H54 (cell line): ENCODE measurements at places on chromosomes 3 and 15.

DNA sequence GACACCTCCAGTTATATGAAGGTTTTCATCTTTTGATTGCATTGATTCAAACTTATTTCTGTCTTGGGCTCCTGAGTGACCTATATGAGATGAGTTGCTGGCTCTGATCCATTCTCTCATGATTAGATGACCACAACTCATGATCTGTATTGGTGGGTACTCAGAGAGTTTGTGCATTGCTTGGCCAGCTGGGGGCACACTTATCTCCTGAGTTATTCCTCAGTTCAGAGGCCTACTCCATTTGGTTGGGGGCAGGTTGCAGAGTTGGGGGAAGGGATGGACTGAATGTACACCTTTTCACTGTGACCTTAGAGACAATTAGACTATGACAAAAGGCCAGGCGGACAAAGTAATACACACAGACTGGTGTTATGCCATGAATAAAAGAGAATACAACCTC lies 166.2 kb upstream of the SEMA6D start:
- no peak for DNase-seq

GRCh38 chr15:37059086-37059485 lies 41.3 kb downstream of the MEIS2 start:
- DNase-seq, result no peak

DNA sequence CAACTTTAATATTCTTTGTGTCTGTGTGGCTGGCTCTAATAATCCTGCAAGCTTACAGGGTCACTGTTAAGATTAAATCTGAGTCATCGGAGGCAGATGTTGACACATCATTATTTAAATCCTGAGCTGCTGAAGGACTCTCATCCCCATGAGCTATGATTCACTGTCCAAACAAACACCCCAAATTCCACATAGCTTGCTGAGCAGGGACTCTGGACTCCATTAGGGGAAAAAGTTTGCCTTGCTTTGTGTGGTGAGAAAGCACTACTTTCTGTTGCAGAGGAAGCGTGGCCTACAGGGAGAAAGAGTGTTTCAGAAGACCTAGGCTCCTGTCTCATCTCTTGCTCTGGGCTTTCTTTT lies 213.7 kb downstream of the PDCD6IP start:
- peak; percentile 51 for DNase-seq

- DNase-seq, result peak; percentile 51
Observed at GRCh38 chr3:133895208-133896001, at the start of gene RAB6B. RAB6B (minus strand) TSS chr3:133895882; CDS start chr3:133895466, 416 bp downstream.

- no peak for DNase-seq
Observed at GRCh38 chr15:32859251-32859650, 141.4 kb downstream of the GREM1 start.

GRCh38 chr3:48130321-48130904 lies 57.8 kb downstream of the CDC25A start:
- no peak for DNase-seq

DNA sequence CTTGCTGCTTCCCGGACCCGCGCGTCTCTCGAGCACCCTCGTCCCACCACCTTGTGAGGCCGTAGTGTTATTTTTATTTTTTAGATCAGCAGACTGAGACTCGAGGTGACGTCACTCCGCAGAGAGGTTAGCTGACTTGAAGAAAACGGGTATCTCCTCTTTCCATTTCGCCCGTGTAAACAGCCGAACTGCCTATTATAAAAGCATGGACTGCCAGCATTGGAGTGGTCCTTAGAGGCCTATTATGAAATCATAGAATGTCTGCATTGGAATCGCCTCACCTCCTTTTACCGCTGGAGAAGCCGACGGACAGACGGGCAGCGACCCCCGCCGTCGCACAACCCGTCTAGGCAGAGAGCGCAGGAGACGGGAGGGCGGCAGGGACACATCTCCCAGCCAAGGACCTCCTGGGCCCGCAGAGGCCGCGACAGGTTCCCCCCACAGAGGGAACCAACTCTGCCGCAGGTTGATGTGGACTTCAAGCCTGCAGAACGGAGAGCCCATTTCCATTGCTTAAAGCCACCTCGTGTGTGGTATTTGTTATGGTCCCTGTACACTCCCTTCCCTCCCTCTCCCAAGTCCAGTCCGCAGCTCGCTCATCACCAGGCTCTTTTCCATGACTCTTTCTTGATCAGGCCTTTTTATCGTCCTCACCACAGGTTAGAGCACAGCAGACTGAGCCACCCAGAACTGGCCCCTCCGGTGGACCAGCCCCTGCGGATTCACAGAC lies 540 bp upstream of the PPP1R2 start:
- no peak for DNase-seq

DNA sequence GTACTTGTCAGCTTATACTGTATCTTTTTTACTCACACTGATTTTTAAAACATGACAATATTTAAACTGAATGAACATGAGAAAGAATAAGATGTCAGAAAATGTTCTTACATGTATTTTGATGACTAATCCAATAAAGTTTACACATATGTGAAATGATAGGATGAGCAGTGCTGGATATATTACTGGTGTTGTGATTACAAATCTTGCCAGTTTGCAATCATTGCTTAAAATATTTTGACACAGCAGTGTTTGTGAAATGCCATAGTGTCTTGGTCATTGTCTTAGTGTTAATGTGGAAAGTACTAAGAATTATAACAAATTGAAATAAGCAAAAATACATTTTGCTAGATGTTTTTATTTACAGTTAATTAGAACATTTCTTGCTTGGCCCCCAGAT lies 118.7 kb upstream of the MLF1 start:
- no peak for DNase-seq

DNA sequence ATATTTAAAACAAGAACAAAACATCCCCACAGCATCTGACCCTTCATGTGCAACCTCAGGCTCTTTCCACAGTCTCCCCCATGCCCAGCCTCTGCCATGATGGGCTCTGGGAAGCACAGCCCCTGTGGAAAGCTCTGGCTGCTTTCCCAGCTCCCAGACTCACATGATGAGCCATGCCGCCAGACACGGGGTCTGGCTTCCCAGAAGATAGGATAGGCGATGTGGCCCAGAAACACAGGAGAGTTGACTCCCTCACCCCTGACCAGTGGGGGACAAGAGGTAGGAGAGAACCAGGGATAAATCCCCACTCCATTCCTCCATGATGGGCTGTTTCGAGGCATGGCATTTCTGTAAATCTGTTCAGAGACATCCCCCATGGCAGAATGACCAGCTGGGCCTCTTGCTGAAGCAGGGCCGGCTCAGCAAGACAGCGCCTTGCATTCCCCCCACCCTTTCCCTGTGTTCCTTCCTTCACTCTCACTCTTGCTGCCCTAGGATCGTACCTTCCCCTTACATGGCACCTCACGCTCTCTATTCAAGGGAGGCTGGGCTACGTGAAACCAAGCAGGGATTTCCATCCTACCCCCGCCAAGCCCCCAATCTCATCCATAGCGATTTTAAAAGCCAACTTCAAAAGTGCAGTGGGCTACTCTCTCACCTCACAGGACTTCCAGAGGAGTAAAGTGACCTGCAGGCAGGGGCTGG lies 192.4 kb downstream of the ABHD5 start:
- DNase-seq, result no peak

GRCh38 chr15:96345560-96346399 lies 15.3 kb downstream of the NR2F2 start:
- DNase-seq, result no peak

- peak; percentile 45 for DNase-seq
Observed at GRCh38 chr3:146163584-146163983, 2.6 kb upstream of the PLOD2 start.

DNA sequence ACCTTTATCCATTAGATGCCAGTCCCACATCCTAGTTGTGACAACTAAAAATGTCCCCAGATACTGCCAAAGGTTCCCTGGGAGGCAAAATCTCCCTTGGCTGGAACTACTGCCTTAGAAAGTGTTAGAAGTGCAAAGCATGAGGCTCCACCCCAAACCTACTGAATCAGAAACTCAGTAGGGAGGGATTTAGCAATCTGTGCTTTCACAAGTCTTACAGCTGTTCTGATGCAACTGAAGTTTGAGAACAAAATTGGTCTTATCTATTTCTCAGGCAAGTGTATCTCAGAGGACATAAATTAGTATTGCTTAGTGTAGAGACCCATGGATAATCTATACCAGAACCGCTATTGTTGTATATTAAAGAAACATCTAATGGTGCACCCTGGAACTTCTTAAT lies 70.2 kb downstream of the CLDN1 start:
- DNase-seq, result no peak

GRCh38 chr3:110544730-110545129 lies 526.9 kb upstream of the NECTIN3 start:
- no peak for DNase-seq

GRCh38 chr3:189712906-189713483 lies 81.8 kb downstream of the TP63 start:
- no peak for DNase-seq

GRCh38 chr3:30199096-30199759 lies 407.2 kb upstream of the TGFBR2 start:
- DNase-seq, result no peak

GRCh38 chr15:88394553-88395145 lies 72.5 kb downstream of the MRPL46 start:
- DNase-seq, result no peak

DNA sequence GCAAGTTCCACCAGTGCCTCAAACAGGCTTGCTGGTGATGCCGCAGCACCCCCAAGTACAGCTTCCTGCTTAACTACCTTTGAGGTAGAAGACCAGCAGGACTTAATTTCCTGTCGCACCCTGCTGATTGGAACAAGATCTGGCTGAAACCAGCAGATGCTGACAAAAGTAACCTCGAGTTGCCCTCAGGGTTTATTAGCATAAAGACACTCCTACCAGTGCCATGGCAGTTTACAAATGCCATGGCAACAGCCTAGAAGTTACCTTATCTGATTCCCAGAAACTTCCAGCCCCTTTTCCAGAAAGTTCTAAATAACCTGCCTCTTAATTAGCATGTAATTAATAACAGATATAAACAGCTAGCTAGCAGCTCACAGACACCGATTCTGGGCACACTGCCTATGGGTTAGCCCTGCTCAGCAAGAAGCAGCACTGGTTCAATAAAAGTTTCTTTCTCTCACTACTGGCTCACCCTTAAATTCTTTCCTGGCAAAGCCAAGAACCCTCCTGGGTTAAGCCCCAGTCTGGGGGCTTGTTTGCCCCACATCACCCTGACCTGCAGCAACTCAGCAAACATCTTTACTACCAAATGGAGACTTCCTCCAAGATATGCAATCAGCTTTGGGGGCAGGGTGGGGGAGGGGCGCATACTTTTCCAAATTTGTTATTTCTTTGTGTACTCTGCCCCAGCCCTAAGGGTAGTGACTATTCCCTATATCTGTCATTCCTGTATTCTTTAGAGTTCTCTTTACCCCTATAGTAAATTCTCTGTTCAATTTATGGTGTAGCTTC lies 54.2 kb downstream of the MAP4 start:
- no peak for DNase-seq

DNA sequence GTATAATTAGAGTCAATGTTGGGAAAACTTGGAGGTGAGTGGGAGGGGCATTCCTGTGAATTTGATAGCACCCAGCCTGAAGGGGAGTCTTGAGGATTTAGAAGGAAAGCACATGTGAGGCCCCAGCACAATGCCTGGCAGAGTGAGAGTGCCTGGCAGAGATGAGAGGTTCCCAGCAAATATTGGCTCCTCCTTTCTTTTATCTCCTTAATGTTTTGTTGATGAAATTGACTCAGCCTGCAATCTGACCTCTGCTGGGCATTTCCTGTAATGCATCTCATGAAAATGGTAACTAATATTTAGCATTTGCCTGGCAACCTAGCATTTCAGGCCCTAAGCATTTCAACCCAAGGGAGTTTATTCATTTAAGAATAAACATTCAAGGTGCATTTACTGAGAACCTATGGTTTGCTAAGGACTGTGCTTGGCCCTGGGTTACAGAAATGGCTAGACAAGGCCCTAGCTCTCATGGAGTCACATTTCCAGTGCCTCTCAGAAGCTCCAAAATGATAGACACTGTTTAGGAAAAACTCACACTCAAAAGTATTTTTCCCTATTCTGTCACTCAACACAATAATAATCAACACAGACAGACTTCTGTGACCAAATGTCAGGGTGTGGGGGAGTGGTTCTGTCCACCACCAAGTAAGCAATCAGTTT lies 19.0 kb downstream of the PDHB start:
- peak; percentile 38 for DNase-seq

DNA sequence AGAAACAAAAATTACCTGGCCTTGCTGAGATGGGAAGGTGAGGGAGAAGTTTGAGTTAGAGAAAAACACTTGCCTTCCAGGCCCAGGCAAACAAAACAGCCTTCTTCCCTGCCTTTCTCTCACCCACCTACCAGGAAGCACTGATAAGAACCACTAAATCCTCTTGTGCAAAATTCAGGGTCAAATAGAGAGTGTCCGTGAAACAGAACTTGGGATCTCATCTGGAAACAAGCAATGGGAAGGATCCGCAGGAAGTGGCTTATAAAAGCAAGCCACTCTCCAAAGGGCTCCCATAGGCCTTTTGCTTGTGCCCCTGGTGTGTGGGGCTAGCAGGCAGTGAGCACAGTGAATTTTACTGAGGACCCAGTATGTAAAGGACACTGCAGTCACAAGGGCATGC lies 11.0 kb downstream of the ADAMTS9 start:
- DNase-seq, result no peak

- no peak for DNase-seq
Observed at GRCh38 chr3:117898722-117899522, 1135.7 kb downstream of the IGSF11 start.

GRCh38 chr3:195048059-195048905 lies 222.7 kb downstream of the XXYLT1 start:
- DNase-seq, result no peak

DNA sequence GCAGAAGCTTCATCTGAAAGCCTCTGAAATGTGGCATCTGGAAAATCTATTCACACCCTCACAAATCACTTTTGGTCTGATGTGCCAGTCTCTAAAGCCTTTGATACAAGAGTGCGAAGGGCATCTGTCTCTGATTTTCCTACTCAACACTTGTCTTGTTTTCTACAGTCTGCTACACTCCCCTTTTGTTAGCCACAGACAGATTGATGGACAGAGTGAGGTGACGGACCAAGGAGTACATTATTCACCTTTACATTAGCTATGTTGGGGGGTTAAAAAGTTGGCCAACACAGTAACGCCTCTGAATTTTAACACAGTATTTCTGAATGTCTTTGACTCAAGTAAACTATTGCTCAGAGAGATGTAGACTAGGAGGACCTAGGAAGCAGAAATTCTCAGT lies 63.1 kb downstream of the TNIK start:
- DNase-seq, result no peak

DNA sequence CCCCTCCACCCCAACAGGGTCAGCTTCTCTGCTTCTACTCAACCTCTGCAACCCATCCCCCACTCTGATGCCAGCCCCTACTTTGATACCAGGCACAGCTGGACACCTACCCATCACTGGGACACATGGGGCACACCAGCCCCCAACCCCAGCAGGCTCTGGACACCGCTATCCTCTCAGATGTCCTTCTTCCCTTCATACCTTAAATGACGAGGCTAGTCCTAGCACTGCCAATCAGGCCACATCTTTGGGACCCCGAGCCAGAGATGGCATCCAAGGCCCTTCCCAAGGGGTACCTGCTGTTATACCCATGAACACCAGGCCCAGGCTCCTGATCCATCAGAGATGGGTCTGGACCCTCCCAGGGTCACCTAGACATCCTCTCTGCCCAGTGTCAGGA lies 10.6 kb downstream of the POC1A start:
- DNase-seq, result no peak
